ENCODE measurements at places on chromosomes 6 and 20. TPM values are rescaled to one million over a fixed set of nuclear protein-coding genes. Genes with fewer than 3 reads are reported as not detected.

DNA sequence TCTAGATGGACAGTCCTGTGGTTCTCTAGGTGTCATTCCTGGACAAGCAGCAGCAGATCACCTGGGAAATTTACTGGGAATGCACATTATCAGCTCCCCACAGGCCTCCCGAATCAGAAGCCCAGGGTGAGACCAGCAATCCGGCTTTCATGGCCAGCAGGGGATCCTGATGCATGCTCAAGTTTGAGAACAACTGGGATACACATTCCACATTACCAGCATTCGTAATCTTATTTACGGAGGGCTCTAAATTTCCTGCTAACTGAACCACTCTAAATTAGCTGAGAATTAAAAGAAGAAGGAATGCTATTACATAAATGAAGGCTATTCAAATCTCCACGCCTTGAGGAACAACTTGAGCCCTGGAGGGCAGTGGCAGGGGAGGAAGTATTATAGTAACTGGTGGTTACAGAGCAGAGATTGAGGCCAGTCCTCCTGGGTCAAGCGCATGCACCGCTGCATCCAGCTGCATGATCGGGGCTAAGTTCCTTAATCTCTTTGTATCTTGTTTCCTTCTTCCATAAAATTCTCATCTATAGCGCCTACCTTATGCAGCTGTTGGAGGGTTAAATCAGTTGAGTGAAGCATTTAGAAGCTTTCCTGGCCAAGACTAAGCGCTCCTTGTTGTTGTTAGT is 403.7 kb downstream of the CDH26 start:
- no peak overlapping the region for H3K27ac ChIP-seq
- H3K4me1 ChIP-seq: no peaks in the 10 kb centered on the region
- no peaks in the 10 kb centered on the region for H3K27me3 ChIP-seq

DNA sequence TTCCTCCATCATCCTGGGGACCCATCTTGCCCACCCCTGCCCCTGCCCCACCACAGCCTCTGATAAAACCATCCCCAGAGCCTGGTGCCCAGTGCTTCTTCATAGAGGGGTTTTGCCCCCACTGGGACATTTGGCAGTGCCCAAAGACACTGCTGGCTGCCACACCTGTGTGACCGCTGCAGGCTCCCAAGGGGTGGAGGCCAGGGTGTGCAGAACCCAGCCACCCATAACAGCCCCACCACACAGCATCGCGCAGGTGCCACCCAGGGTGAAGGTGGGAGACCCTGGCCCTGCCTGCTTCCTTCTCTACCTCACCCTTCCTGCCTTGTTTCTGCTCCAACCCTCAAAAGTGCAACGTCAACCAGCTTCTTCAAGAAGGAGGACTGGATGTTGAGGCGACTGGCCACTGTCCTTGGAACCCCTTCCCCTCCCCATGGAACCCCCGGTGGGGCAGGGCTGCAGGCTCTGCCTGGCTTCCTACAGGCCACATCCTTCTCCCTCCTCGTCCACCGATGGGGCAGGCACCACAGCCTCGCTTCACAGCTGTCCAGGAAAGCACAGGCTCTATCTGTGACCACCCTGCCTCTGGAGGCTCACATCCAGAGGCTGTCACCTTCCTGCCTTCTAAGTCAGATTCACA is 79.2 kb upstream of the MPC1 start:
- H3K36me3 ChIP-seq: no peaks in the 10 kb centered on the region
- no peak for DNase-seq
- H3K27me3 ChIP-seq: no peaks in the 10 kb centered on the region
- no peaks in the 10 kb centered on the region for H3K4me1 ChIP-seq
- no peak overlapping the region for H3K4me3 ChIP-seq
- no peak overlapping the region for H3K27ac ChIP-seq

DNA sequence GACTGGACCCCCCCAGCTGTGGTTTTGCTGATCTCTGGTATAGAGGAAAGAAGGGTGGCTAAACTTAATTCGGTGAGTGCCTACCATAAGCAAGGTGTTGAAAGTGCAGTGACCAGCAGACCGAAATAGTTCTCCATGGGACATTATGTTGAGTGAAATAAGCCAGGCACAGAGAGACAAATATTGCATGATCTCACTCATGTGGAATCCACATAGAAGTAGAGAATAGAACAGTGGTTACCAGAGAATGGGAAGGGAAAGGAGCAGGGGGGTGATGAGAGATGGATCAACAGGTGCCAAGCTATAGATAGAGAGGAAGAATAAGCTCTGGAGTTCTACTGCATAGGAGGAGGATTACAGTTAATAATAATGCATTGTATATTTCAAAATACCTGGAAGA is 9.7 kb upstream of the GCNT2 start:
- no peaks in the 10 kb centered on the region for H3K27me3 ChIP-seq
- no peak for DNase-seq
- no peak overlapping the region for H3K27ac ChIP-seq

DNA sequence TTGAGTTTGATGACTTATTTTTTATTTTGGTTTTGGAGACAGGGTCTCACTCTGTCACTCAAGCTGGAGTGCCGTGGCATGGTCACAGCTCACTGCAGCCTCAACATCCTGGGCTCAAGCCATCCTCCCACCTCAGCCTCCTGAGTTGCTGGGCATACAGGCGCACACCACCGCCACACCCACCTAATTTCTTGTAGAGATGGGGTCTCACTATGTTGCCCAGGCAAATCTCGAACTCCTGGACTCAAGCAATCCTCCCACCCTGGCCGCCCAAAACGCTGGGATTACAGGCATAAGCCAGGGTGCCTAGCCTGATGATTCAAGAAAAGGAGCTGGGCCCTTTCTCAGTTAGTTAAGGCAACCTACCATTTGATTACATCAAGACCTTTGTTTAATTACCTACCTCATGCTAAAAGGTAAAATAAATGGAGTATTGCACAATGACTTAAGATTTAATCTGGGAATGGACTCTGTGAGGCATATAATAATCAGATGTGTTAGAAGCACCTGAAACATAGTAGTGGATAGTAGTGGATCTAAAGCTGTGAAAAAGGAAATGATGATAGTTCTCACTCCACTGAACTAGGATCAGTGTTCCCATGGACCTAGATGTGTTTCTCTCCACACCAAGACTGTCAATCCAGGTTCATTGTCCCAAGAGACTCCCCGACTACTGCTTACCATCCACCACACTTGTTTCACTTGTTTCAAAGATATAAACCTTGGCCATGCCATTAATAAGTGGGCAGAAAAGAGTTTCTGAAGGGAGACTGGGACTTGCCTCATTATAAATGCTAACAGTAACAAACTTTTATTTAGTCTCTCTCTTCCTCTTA is 2.1 kb downstream of the TNFRSF21 start:
- H3K27ac ChIP-seq: no peak overlapping the region
- no peak for DNase-seq
- peaks cover 15% of the 10 kb centered on the region for H3K4me1 ChIP-seq
- H3K36me3 ChIP-seq: no peaks in the 10 kb centered on the region
- peaks cover 34% of the 10 kb centered on the region for H3K27me3 ChIP-seq
- peak overlapping the region; percentile 61 for H3K4me3 ChIP-seq

- H3K4me3 ChIP-seq: no peak overlapping the region
- no peaks in the 10 kb centered on the region for H3K36me3 ChIP-seq
- peak; percentile 31 for DNase-seq
Observed at GRCh38 chr6:94736236-94736635, 841.1 kb upstream of the MANEA start.

BPIFA1 gene
- not detected for polyA plus RNA-seq

NKX2-4 gene
- not detected for polyA plus RNA-seq

SLCO4A1 gene
- 0.48 TPM for polyA plus RNA-seq

MLIP gene
- 0.17 TPM for polyA plus RNA-seq

Data from left lung (tissue), 14 donors.